Stimulated activated CD4-positive, alpha-beta T cell treated with anti-CD3 and anti-CD28 coated beads, Interleukin-15, amount 100 ng/mL, for 1 hour (primary cell): ENCODE measurements at places on chromosomes 6 and 20.

- DNase-seq: no peak
Observed at GRCh38 chr20:3687655-3688054, 5.8 kb upstream of the ADAM33 start.

GRCh38 chr6:143549949-143550268 lies 38.4 kb upstream of the FUCA2 start:
- DNase-seq: no peak

DNA sequence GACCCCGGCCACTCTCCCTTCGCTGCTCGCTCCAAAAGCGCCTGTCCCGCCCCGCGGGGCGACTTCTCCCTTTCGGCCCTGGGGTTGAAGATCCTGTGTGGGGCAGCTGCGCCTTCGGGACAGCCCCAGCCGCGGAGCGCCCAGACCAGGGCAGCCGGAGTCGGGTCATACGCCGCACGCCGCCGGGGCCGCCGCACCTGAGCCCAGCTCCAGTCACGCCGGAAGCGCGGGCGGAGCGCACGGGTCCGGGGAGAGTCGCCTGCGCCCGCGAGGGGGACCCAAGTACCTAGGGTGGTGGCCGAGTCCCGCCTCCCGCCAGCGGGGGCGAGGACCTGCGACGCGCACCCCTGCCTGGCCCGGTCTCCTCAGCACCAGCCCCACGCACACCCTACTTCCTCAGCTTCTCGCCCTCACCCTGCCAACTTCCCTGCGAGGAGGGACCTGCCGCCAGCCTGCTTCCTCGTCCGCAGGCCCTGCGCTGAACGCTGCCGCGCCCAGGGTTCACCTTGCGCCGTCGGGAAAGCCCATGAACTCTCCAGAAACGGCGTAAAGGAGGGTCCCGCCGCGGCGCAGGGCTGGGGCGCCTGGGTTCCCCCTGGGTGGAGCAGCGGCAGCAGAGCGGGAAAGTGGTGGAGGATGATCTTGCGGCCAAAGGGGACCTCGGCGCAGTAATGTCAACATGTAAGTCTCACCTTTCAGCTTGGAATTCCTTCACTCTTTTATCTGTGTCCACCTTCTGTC lies at the start of gene ADGRG6:
ADGRG6 (plus strand) TSS at position 357 of the 741 bp plus-strand sequence; CDS start at position 680, 323 bp downstream.
- peak; percentile 27 for DNase-seq

GRCh38 chr6:99612551-99613408 lies 6.1 kb downstream of the PRDM13 start:
- DNase-seq: no peak

DNA sequence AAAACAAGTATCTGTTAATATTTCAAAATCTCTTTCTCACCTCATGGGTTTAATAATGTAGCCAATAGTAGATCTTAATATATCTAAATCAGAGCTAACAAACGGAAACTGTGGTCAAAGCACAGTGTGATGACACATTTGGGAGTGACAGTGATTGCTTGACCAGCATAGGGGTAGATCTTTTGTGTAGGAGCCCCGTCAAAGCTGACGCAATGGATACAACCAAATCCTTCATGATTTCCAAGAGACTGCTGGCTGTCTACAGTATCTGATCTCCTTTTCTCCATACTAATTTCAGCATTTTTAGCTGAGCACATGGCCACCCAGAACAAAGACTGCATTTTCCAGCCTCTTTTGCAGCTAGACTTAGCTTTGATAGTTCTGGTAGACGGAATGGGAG lies 299.3 kb upstream of the ECI2 start:
- no peak for DNase-seq

- DNase-seq: no peak
Observed at GRCh38 chr6:13761361-13762036, 49.9 kb upstream of the RANBP9 start.

- DNase-seq: no peak
Observed at GRCh38 chr6:36139991-36140710, 9.8 kb downstream of the MAPK13 start.

GRCh38 chr6:138682704-138683527 lies 90.7 kb upstream of the CCDC28A start:
- no peak for DNase-seq

DNA sequence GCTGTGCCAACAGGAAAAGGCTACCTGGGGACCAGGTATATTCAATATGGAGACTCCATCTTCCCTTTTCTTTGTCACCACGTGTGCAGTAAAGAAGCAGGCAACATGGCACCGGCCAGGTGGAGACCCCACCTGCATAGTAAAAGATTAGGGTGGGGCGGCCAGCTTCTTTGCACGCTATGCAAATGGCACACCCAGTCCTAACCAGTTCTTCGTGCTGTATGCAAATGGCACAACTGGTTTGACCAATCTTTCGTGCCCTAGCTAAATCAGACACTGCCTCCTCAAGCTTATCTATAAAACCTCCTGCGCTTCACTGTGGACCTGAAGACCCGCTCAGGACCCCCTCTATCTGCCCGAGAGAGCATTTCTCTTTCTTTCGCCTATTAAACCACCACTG lies 88.8 kb upstream of the EZR start:
- DNase-seq: no peak

GRCh38 chr6:90406957-90407356 lies 110.3 kb upstream of the BACH2 start:
- no peak for DNase-seq

DNA sequence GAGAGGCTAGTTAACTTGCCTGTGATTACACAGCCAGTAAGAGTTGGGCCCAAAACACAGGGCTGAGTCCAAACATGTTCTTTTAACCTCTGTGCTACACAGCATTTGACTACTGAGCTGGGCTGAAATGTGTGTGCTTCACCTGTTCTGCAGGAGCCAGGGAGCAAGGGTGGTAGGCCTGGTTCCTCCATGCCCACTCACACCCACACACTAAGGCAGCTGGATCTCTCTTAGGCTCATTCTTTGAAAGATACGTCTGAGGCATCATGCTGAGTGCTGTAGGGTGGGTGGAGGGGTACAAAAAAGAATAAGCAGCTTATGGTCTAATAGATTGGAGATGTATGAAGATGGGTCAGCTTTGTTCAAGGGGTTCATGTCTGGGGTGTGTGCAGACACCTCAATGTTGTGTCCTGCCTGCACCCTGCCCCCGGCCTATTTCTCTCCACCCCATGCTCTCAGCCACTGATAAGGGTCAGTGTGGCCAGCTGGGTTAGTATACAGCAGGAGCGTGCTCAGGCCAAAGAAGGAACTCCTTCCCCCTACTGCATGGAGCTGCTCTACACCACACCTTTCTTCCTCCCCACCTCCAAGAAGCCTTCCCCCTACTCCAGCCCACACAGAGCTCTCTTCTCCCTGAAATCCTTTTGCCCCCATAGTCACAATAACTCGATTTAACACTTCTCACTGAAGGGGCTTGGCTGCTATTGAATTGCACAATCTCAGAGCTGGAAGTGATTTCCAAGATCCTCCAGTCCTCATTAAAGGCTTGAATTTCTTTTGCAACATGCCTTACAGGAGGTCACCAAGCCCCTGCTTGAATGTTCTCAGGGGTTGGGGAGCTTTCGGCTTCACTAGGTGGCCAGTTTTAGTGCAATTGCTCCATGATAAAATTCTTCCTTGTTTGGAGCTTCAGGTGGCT lies 3.4 kb downstream of the PPP2R5D start:
- no peak for DNase-seq

DNA sequence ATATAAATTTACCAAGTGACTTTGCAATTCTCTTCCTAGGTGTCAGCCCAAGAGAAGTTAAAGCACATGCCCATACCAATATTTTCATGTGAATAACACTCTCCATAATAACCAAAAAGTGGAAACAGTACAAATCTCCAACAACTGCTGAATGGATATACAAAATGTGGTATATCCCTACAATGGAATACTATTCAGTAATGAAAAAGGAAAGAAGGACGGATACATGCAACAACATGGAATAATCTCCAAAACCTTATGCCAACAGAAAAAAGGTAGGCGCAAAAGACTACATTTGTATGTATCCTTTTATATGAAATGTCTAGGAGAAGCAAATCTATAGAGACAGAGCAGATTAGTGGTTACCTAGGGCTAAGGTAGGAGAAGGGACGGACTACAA lies 487.7 kb upstream of the ID4 start:
- DNase-seq: no peak

- DNase-seq: no peak
Observed at GRCh38 chr6:75466636-75467035, 27.0 kb downstream of the FILIP1 start.

- DNase-seq: no peak
Observed at GRCh38 chr20:33130568-33131061, 37.3 kb upstream of the BPIFA2 start.
